H4 (cell line): ENCODE measurements at places on chromosomes 11 and 22.

- no peak for DNase-seq
These were observed 866 bp downstream of the MED17 start for GRCh38 chr11:93784935-93785360.

GRCh38 chr11:12057299-12057980 lies 49.0 kb upstream of the DKK3 start:
- DNase-seq = no peak

DNA sequence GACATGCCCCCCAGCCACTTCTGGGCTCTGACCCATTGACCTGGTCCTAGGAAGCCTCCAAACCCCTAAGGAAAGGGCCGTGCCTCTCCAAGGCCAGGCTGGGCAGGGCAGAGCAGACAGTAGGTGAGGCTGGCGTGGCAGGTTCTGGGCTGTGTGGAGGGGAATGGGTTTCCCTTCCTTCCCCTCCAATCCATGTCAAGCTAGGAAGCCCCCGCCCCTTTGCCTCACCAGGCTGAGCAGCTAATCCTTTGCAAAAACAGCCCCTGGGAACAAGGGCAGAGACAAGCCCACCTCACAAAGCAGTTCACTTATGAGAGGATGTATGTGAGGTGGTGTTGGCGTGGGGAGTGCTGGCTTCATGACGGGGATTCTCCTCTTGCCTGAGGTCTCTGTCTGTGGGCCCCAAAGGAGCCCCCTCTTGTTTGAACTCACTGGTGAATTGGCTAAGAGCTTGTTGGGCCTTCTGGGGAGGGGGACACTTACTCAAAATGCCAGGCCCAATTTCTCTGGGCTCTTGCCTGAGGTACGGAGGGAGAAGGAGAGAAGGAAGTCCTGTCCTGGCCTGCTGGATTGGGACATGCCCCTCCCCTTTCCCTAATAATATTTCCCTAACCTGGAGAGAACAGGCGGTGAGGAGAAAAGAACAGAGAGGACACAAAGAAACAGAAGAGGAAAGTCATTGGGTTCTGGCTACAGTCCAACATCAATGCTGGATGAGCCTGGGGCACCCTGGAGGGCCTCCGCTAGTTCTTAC lies 1.6 kb upstream of the TRIM29 start:
- no peak for DNase-seq

DNA sequence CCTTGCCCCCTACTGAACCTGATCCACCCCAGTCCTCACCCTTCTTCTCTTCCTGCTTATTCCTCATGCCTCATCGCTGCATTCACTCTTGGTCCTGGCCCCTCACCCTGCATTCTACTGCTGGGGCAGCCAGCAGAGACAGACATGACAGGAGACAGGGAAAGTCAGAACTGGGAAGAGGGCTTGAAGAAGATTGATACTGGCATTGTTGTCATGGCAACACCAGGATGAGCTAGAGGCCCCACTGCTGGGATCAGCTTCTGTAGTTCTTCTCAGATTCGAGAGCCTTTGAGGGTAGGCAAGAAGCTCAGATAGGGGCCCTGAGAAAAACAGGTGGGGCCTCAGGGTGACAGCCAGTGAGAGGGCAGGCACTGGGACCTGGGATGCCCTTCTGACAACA lies 264.3 kb downstream of the MIAT start:
- no peak for DNase-seq
